Epithelial cell of proximal tubule (primary cell): ENCODE measurements at places on chromosomes 2 and 18. TPM values are rescaled to one million over a fixed set of nuclear protein-coding genes. Genes with fewer than 3 reads are reported as not detected.
A peak's percentile ranks its signal among the peaks of the same experiment; 100 is the strongest.

CD8A gene
- total RNA-seq, result not detected in 2 replicates

TMEM185B gene
- 30.4 and 32.6 TPM in 2 replicates for total RNA-seq

C1QL2 gene
- total RNA-seq, result not detected in 2 replicates

LPIN1 gene
- total RNA-seq, result 27.9 and 33.8 TPM in 2 replicates

ACMSD gene
- 0.23 and 0.29 TPM in 2 replicates for total RNA-seq

RAB31 gene
- 17.7 and 31.2 TPM in 2 replicates for total RNA-seq

UGT1A7 gene
- total RNA-seq, result 0.14 TPM in 1 of 2 replicates, not detected in the other

OR6B2 gene
- not detected in 2 replicates for total RNA-seq

MC5R gene
- not detected in 2 replicates for total RNA-seq

GRHL1 gene
- total RNA-seq, result 3.9 and 6.8 TPM in 2 replicates

RBM44 gene
- total RNA-seq, result 0.14 and 0.75 TPM in 2 replicates

CCDC121 gene
- total RNA-seq, result 0.12 and 2.5 TPM in 2 replicates

UGT1A8 gene
- not detected in 2 replicates for total RNA-seq

CD28 gene
- total RNA-seq, result not detected in 2 replicates

NGEF gene
- total RNA-seq, result 4.2 and 8.6 TPM in 2 replicates

- DNase-seq, result no peak
These were observed 63.6 kb upstream of the ACSL3 start for GRCh38 chr2:222797261-222797660.

DNA sequence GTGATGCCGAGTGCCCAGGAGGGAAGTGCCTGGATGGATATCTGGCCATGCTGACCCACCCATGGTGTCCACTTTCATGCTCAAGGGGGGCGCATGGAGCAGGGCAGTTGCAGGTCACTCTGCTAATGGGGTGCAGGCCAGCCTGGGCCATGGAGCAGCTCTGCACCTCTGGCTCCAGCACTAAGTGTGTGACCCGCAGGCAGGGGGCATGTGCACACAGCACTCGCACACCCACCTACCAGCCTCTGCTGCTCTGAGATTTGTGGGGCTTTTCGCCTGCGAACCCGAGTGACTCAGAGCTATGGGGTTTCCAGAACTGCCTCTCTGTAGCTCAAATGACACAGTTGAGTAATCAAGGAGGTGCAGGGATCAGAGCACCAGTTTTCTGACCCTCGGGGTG is 66.2 kb downstream of the CYP26B1 start:
- no peak for DNase-seq

- no peak for DNase-seq
These were observed 231.1 kb downstream of the ANKRD30B start for GRCh38 chr18:14978962-14979535.

GRCh38 chr2:216574046-216574445 is 59.2 kb upstream of the IGFBP2 start:
- no peak for DNase-seq

GRCh38 chr2:160921386-160921964 is 238.8 kb upstream of the TANK start:
- DNase-seq, result no peak

DNA sequence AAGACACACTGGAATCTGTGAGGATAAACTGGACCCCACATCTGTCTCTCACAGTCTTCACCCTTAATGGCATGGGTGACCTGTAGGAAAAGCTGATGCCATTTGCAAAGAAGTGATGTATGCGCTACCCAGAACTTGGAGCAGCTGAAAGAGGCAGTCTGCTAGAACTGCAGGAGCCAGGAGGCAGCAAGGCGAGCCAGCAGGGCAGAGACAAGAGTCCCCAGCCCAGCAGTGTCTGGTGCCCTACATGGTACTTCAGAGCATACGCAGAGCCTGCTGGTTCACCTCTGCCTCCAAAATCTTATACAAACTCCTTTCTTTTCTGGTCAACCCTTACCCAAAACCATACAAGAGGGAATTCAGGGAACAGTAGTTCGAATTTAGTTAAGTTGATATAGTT is 683.1 kb upstream of the RAB6C start:
- no peak for DNase-seq

DNA sequence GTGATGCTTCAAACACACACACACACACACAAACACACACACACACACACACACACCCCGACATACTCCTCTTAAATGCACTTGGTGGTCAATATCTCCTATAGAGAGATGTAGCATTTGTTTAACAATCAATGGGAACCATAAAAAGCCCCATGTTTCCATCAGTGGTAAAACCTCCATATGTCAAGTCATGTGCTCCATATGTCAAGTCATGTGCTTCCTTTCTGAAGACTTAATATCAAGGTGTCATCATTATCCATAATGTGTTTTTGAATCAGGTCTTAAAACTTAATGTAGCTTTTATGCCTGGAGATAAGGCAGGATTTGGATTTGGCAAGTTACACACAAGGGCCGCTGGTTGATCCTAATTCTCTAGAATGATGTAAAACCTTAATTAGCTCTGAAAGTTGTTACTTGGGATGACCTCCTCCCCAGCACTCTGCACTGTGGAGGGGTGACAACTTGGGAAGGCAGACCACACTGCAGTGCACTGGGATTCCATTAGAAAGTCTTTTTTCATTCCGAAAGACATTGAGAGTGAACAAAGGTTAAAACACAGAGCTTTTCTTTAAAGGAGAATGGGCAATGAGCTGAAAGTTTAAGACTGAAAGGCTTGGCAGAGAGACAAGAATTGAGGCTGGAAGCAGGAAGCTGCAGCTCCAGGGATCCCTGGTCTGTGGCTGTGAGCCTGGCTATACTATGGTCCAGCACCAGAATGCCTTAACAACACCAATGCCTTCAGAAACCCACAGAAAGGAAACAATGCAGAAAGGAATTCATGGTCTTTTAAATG is 26.4 kb downstream of the ALK start:
- DNase-seq, result no peak

- DNase-seq, result no peak
These were observed 41.6 kb downstream of the FER1L5 start for GRCh38 chr2:96683972-96684820.

DNA sequence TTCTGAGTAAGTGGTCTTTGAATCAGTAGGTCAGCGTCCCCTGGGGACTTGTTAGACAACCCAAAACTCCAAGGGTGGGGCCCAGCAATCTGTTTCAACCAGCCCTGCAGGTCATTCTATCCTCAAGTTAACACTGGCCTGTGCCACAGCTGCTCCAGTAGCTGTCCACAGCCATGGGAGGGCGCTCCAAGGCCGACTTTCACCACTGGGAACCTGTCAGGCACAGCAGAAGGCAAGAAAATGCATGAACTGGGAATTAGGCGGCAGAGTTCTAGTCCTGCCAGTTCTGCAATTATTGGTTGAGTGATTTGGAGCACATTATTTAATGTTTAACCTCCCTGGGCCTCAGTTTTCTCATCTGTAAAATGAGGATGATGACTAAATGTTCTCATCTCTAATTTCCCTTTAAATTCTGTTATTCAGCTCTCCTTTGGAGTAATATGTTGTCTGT is 17.4 kb upstream of the MRPL33 start:
- DNase-seq, result no peak

GRCh38 chr2:203534621-203535077 is 452 bp downstream of the RAPH1 start:
- no peak for DNase-seq

- DNase-seq, result no peak
These were observed 19.1 kb upstream of the SLC20A1 start for GRCh38 chr2:112626604-112627059.

GRCh38 chr2:138609446-138609845 is 107.9 kb downstream of the SPOPL start:
- no peak for DNase-seq

DNA sequence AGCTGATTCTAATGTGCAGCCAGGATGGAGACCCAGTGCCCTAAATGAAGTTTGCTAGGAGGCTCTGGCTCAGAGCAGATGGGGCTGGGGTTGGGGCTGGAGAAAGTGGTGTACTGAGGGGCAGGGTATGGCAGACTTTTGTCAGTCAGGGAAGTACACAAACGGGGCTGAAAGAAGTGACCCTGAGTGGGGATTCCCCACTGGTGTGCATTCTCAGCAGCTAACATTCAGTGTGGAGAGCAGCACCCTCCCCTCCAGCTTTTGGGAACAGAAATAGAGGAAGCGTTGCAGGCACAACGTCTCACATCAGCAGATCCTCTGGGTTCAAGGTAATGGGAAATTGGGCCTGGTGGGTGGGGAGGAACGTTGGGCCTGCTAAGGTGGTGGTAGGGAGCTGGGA is 89.1 kb upstream of the GCFC2 start:
- DNase-seq, result no peak

DNA sequence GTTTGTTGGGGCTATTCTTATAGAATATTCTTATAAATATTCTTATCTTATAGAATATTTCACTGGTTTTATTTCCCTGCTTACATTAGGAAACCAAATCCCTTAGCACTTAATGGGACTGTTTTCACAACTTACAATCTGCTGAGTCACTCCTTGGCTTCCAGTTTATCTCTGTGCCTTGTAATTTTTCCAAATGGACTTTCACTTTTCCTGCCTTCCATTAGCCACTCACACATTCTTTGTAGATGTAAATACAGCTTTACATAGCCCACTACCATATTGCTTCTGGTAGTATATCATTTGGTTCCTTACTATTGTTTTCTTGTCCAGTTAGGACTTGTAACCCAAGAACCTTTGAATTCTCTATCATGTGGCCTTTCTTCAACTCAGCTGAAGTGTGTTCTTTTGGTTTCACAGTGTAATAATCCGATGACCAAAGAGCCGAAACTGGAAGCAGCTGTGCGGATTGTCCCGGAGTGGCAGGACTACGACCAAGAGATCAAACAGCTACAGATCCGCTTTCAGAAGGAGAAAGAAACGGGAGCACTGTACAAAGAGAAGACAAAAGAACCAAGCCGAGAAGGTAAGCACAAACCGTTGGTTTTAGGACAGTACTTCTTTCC is 96.1 kb downstream of the UGGT1 start:
- peak; percentile 23 for DNase-seq

GRCh38 chr2:206354129-206354528 is 79.7 kb downstream of the ZDBF2 start:
- DNase-seq, result no peak

- DNase-seq, result no peak
These were observed 1.1 kb downstream of the COBLL1 start for GRCh38 chr2:164840458-164840929.

- no peak for DNase-seq
These were observed 38.3 kb downstream of the OXER1 start for GRCh38 chr2:42725657-42726056.

GRCh38 chr2:172921532-172922236 is 154.0 kb upstream of the MAP3K20 start:
- peak; percentile 40 for DNase-seq

DNA sequence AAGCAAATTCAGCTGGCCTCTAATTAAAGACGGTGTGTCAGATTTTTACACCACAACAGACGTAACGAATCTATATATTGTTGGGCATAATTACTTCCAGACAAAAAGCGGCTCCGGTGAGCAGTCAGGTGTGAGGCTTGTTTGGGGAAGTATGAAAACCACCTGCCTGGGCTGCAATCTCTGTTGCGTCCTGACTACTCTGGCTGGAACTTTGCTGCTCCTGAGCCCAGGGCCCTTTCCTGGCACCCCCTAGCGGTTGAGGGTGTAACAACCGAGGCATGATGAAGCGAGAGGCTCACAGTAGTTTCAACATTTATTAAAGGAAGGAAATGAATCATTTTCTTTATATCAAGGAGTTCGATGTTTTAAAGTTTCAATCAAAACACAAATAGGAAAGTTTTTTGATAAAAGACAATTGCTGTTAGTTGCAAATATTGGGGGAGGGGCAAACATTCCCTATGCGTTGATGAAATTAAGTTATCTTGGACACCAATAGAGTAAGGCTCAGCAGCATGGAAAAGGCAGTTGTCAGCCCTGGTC is 10.6 kb upstream of the ITGB6 start:
- no peak for DNase-seq

GRCh38 chr2:238260883-238261282 is 21.0 kb upstream of the HES6 start:
- no peak for DNase-seq

- DNase-seq, result no peak
These were observed 14.4 kb upstream of the VRK2 start for GRCh38 chr2:58032016-58032763.

DNA sequence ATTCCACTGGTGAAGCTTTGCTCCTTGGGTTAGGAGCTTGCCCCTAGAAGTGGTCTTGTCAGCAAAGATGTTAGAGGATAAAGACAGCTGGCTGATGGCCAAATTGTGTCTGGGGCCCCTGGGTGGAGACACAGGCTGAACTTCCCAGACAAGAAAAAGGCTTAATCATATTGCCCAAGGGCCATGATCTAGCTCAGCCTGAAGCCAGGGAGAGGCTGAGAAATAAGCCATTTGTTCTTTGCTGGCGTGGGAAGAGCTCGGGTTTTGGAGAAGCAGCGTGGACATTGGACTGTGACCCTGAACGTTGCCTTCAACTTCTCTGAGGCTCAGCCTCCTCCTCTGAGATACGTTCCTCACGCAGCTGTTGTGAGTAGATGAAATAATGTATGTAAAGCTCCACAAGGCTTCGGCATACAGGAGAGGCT is 153.0 kb downstream of the ZFP36L2 start:
- DNase-seq, result no peak

- DNase-seq, result no peak
These were observed 820.4 kb downstream of the GALR1 start for GRCh38 chr18:78069784-78070664.

GRCh38 chr18:23573626-23574431 is 12.5 kb downstream of the NPC1 start:
- peak; percentile 52 for DNase-seq
